ENCODE measurements at places on chromosomes 11 and 22.

- DNase-seq, result no peak
These were observed 412.7 kb downstream of the ETS1 start for GRCh38 chr11:128174465-128175291.

DNA sequence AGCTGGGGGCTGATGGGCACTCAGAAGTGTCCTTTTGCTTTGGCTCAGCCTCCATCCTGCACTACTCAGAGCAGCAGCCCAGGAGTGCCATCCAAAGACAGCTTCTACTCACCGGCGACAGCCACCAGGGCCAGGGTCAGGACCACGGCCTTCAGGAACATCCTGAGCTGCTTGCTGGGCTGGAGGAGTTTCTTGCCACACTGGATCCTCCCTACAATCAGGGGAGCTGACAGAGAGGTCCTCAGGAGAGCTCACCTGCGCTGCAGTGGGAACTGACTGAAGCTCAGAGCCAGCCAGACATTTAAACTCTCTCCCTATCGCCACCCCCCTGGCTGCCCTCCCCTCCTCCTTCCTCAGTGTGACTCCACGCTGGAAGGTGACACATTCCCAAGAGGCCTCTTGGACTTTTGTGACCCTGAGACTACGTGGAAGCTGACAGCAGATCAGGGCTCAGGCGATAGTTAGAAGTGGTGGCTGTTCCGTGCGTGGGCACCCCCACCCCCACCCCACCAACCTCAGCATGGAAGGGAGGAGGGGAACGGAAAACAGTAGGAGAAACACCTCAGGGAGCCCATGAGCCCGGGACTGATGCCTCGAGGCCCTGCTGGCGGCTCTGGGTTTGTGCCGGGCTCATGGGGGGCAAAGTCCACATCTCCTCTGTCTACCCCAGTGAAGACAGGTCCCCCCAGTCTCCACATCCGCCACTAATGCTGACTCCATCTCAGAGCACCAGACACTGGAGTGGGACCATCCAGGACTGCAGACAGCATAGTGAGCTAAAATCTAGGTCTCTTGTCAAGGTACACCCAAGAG, at the start of gene APOA4:
Gene APOA4 (minus strand): TSS at position 274 of the 813 bp plus-strand sequence. CDS start 113 bp downstream, at position 161.
- DNase-seq, result no peak

DNA sequence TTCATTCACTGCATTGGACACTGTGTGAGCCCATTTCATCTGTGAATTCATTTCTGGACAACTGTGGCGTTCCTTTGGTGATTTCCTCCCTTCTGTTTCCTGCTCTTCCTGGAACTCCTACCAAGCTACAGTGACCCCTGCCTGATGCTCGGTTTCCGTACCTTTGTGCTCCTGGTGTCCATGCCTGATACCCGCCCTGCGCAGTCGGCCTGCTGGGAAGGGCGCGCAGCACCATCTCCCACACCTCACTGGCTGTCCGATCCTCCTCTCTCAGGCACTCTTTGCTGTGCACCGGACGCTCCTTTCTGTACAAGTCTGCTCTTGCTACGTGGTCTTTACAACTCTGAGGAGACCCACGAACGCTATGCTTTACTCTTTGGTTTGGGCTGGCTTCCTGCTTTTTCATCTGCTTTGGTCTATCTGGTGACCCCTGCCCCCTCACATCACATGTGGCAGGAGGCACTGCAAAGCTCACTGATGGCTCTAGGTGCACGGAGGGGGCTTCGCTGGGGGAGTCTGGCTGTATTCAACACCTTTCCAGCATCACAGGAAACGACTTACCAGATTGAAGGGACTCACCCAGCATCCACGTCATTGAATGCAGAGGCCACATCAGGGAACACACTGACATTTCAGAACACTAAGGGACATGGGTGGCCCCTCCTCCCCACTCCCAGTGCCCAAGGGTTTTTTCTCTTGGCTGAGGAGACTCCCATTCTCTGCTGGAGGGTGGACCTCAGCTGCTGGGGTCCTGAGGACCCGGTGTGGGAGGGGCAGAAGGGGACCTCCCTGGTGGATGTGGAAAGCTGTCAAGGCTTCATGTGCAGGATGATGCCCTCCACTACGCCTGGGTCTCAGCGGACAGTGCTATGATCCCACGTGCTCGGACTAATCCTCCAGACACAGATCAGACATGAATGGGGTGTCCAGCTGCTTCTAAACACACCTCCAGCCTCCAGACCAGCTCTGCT, 27.0 kb upstream of the MOB2 start:
- DNase-seq, result no peak

- no peak for DNase-seq
These were observed 143.3 kb upstream of the THY1 start for GRCh38 chr11:119566319-119566718.

DNA sequence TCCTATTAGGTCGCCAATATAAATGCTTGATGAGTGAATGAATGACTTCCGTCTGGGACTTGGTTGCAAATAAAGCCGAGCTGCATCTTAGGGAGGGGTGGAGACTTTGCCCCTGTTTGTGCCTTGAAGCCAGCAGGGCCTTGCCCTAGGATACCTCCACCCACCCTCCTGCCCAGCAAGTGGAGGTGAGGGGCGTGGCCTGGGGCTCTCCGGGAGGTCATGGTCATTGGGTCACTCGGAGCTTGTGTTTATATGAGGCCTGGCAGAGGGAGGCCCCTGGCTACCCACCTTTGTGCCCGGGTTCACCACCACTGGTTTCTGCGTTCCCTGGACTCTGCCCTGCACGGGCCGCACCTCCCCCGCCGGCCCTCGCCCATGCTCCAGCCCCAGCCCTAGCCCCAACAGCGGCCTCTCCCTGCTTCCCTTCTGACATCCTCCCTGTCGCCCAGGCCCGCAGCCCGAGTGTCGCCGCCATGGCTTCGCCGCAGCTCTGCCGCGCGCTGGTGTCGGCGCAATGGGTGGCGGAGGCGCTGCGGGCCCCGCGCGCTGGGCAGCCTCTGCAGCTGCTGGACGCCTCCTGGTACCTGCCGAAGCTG, 4.3 kb downstream of the MPST start:
- no peak for DNase-seq

GRCh38 chr11:34013898-34014571, 37.5 kb upstream of the CAPRIN1 start:
- no peak for DNase-seq

DNA sequence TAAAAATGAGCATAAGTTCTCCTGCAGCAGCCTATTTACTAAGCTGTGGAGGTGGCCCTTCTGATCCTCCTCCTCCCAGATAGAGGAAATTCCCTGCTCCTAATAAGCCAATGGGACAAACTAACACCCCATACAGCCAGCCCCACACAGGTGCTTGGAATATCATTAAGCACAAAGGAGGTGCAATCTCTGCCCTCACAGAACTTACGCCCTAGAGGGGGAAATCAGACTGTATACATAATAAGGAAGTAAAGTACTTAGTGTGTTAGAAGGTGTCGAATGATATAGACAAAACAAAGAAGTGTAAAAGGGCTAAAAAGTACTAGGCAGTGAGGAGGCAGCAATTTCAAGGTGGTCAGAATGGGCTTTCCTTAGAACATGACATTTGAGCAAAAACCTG, 5.8 kb downstream of the MS4A12 start:
- DNase-seq, result no peak

DNA sequence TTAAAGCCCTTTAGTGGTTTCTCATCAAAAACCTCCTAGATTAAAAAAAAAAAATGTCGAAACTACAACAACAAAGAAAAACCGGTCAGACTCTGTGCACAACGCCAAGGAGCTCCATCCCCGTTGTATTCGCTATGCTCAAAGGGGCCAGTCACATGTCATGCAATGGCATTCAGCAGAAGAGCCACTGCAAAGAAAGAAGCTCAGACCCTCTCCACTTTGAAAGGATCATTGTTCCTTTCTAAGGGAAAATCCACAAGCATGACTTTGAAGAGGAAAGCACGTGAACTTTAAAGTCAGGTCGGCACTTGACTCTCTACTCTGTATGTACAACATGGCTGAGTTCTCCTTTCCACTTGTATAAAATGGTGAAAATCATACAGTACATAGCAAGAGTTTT, 655.6 kb downstream of the ETS1 start:
- peak; percentile 2 for DNase-seq

GRCh38 chr22:27918341-27919221, 475 bp downstream of the PITPNB start:
- DNase-seq, result peak; percentile 73

- no peak for DNase-seq
These were observed 219.9 kb downstream of the HIPK3 start for GRCh38 chr11:33476945-33477606.

DNA sequence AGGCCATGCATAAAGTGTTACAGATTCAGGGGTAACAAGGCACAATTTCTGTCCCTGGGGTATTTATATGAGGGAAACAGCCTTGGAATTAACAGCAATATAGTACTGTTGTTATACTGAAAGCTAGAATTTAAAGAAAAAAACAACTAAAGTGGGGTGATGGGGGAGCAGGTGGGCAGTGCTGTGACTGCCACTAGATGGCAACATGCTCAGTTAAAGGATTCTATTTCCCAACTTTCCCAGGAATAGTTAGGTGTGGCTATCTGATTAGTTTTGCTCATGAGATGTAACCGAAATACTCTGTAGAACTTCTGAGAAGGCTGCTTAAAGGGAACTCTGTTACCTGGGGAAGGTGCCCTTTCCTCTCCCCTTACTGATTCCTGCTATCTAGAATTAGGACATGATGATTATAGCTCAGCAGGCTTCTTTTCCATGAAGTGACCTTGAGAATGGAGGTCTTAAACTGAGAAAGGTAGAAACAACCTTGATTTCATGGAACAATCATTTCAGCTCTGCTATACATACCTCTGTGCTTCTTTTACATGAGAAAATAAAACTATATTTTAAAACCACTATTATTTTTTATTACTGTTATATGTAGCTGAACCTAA, 102.6 kb downstream of the RELT start:
- DNase-seq, result no peak

DNA sequence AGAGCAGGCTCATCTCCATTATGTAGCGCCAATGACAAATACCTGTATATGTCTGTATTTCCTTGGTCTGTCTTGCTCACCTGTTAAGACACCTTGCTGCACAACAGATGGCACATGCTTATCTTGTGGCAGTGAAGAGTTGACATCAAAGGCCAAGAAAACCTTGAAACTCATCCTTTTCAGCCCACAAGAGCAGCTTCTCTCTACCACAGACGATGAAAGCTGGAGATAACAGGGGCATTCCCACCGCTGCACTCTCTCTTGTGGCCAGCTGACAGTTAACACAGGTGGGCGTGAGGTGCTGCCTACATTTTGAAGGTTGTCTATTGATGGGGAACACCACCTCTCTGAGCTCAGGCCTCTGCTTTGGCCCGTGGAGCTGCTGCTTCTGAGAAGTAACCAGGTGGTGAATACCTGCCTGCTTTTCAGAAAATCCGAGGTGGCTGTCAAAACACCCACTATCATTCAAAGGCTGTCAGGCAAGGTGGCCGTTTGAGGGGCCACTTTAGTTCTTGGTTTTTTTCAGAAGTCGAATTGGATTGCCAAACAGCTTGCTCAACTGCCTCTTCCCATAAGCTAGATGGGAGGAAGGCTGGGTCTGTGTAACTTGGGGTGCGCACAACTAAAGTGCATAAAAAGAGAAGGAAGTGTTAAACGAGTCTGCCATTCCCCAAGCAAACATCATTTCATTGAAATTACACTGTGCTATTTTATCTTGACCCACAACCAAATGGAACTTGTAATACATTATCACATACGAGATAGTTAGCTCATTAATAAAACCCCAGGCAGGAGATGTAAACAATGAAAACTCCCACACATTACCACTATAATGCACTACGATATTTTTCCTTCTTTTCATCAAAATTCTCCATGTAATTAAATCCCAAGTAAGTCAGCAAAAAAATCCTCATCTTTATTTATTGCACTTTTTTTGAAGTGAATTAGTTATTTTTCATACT, 87.1 kb upstream of the RAG2 start:
- no peak for DNase-seq

DNA sequence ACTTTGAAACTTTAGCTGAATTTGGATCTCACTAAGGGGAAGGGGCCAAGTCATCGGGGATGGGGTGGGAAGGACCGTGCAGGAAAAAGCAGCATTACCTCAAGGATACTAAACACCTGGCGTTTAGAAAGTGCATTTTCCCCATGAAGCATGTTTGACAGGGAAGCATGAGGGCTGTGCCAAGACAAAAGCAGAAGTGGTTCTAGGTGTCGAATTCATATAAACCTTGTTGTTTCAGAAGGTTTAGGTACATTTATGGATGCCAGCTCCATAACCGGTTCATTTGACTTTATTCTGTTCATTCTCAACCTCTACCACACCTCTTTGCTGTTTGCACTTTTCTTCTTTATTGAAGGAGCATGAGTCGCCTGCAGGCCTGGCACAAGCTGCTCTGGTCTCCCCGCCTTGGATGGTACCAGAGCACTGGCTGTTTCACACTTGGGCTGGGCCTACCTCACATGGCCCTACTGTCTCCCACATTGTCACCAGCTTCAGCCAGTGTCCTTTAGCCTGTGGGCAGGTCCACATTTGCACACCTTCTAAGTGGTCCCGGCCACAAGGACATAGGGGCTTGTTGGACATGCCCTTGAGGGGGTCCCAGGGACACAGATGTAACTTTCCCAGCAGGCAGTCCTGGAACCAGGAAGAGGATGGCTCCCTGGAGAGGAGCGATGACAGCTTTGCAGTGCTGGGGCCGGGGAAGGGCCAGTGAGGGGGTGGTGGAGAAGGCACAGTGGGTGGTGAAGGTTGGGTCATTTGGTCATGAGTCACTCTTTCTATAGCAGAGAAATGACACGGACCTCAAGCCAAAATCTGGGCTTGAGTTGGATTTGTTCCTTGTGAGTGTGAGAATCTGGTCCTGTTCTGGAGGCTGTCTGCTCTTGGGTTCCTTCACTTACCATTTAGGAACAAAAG, 3.2 kb upstream of the ST14 start:
- no peak for DNase-seq

GRCh38 chr22:47091921-47092700, 329.7 kb downstream of the TBC1D22A start:
- no peak for DNase-seq

DNA sequence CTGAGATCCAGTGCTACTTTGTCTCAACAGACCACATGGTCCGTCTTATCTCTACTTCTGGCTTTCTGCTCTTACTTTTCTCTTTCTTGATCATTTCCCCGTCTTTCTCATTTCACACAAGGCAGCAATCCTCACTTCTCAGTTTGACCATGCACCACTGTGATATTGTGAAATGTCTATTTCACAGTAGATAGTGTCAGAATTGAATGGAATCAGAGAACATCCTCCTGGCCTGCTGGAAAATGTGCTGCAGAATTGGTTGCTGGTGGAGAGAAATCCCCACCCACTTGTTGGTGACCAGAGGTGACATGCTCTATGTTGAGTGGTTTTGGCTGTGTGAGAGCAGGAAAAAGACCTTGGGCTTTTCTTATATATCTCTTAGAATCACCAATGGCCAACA, 57.8 kb upstream of the RCN1 start:
- no peak for DNase-seq

- DNase-seq, result no peak
These were observed 949 bp downstream of the TP53AIP1 start for GRCh38 chr11:128941573-128942271.

DNA sequence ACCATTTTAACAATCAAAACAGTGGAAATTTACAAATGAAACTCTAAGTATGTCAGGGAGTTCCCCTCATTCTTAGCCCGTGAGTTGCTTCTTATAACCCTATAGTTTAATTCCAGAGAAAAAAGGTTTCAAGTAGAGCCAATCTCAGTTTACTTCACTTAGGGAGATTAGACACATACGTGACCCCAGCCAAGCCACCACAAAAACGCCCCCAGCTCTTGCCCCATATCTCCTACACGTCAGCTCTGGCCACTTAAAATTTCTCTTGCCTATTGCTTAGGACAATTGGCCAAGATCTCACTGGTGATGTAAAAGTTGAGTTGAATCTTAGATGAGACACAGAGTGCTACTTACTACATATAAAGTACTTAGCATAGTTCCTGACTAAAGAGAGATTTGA, 166.4 kb downstream of the ETS1 start:
- DNase-seq, result no peak
